ENCODE measurements at places on chromosomes 11 and 22.
A peak's percentile ranks its signal among the peaks of the same experiment; 100 is the strongest.

DNA sequence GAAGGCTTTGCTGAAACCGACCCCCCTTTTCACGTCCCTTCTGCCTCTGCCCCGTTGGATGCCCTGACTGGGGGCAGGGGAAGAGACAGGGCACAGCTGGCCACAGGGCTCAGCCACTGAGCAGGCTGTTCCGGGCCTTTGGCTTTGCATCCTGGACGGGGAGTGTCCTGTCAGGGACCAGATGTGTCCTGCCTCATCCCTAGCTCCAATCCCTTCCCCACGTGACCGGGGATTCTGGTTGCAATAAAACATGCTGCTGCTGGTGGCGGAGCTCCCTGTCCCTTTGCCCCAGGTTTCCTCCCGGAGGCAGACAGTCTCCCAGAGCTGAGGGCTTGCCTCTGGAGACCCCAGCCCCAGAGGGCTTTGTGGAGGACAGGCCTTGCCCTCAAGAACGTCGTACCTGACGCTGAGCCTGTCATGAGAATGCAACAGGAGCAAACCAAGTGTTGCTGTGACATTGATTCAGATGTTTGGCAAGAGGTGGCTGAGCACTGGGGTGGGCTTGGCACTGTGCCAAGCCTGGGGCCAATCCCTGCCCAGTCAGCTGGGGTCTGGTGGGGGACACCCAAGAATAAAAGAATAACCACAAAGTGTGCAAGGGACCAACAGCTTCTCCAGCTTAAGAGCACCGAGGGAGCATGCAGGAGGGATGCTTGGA is 7.3 kb downstream of the CDC42EP2 start:
- DNase-seq = no peak

GRCh38 chr22:45777046-45777851 is 105.6 kb downstream of the ATXN10 start:
- DNase-seq = no peak

- no peak for DNase-seq
Observed at GRCh38 chr22:45893516-45893915, 83.4 kb downstream of the WNT7B start.

GRCh38 chr11:29534836-29535235 is 482.0 kb downstream of the KCNA4 start:
- no peak for DNase-seq

GRCh38 chr11:17988465-17988864 is 24.4 kb downstream of the SERGEF start:
- DNase-seq = no peak

GRCh38 chr11:27242591-27242990 is 120.4 kb downstream of the CCDC34 start:
- no peak for DNase-seq

- no peak for DNase-seq
Observed at GRCh38 chr11:35944503-35945136, 758 bp downstream of the LDLRAD3 start.

DNA sequence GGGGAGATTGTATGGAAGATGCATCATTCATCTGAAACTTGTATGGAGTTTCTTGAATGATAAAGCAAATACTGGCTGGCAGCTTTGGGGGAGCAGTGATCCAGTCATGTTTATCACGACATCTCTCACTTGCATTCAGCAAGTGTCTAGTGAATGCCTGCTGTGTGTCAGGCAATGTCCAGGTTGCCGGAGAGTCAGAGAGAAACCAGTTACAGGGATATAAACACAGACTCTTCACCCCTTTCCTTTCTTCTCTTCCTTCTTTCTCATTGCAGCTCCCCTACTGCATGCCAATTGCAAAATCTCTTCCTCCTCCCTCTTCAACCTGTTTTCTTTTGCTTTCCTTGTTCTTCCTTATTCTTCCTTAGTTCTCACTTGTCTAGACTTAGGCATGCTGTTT is 206.6 kb upstream of the SEZ6L start:
- DNase-seq = no peak

DNA sequence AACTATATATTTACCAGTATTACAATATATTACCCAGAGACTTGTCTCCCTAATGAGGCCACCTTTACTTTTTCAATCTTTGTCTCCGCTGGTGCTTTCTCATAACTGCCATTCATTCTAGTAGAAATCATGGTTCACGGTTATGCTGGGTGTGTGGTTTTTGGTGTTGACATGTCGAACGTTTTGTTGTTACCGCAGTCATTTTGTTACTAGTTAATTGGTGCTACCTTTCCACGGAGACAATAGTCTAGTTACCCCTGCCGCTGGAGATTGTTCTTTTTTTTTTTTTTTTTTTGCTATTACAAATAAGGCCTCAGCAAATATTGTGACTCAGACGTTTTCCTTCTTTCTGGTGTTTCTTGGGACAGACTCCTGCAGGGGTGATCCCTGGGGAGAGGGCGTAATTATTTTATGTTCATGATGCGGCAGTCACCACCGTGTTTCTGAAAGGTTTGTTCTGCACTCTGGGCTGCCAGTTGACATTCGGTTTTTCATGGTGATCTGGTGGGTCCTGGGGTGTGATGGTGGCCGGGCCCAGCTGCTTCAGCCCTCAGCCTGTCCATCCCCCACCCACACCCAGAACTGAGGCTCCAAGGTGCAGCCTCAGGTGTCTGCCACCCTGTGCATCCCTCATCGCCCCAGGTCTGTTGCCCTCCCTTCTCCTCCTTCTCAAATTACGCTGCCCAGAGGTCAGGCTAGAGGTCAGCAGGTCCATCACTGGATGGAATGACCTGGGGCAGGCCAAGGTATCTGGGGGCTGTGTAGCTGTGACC is 28.6 kb downstream of the LRP5 start:
- no peak for DNase-seq

- DNase-seq = no peak
Observed at GRCh38 chr22:45883811-45884170, 93.2 kb downstream of the WNT7B start.

- DNase-seq = peak; percentile 83
Observed at GRCh38 chr11:15074206-15075161, 1.1 kb downstream of the CALCB start.

- DNase-seq = no peak
Observed at GRCh38 chr22:45547731-45548130, 45.0 kb downstream of the FBLN1 start.

DNA sequence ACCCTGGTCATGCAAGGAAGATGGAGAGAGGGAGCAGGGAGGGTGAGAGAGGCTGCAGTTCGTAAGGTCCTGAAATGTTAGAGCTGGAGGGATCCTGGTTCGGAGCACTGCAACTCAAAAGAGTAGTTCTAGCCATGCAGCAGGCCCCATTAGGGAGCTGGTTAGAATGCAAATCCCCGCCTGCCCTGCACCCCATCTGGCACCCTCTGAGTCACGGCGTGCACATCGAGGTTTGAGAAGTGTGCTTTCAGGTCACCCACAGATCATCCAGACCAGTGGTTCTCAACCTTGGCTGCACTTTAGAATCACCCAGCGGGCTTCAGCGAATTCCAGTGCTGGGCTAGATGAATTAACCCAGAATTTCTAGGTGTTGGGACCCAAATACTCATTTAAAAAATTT is 48.2 kb downstream of the ST3GAL4 start:
- DNase-seq = no peak

GRCh38 chr11:73274722-73275380 is 2.7 kb downstream of the P2RY6 start:
- no peak for DNase-seq

GRCh38 chr11:115712296-115712695 is 208.1 kb upstream of the CADM1 start:
- no peak for DNase-seq

DNA sequence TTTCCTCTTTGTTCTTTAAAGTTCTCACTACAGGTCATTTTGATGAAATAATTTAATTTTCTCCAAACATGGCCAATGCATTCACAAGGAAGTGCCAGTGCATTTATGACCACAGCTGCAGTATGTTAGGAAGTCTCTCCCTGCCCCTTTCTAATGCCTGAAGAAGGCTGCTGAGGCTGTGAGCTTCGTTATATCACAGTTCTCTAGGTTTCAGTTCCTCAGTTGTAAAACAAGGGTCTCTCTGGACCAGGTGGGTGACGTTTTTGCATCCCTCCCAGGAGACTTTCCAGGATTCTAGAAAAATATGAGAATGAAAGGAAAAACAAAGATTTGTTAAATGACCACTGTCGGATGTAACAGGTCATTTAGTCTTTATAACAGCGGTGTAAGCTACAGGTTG is 171.6 kb downstream of the LARGE1 start:
- DNase-seq = no peak

GRCh38 chr11:45933846-45934579 is 11.6 kb downstream of the LARGE2 start:
- DNase-seq = no peak

GRCh38 chr11:43987384-43988039 is 45.1 kb downstream of the C11orf96 start:
- DNase-seq = no peak

Data from stimulated activated CD8-positive, alpha-beta memory T cell treated with anti-CD3 and anti-CD28 coated beads, Interleukin-2, amount 100 ng/mL, for 48 hours (primary cell).